ENCODE measurements at places on chromosomes 13 and 19.

GRCh38 chr13:47917022-47917574, 84.0 kb downstream of the SUCLA2 start:
- DNase-seq, result no peak

GRCh38 chr19:34096020-34096915, 76.0 kb upstream of the LSM14A start:
- no peak for DNase-seq

GRCh38 chr19:50207730-50208129, 4.3 kb downstream of the MYH14 start:
- no peak for DNase-seq

DNA sequence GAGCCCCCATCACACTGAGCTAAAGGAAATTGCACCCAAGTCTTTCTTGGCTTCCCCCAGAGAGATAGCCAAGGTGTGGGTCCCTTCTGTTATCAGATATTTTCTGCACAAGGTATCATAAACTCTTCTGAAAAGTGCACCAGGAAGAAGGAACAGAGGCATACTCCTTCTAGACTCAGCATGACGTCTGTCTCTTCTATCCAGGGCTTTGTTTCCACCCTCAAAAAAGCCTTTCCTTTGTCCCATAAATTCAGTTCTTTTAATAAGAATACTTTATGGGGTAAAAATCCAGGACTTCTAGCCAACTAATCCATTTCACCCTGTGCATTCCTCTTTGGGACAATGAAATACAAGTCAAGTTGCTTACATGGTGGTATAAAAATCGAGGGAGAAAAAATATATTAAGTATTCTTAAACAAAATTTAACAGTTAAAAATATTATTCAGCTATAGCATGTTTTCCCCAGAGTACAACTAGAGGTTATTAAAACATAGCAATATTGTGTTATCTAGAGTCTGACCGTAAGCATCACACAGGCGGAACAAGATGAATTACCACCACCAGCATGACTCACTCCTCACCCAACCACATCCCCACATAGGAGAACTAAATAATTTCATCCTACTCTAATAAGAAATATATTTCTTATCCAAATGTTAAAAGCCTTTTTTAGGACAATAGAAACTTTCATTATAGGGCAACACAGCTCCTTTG, 79.9 kb upstream of the GPC6 start:
- DNase-seq, result no peak

DNA sequence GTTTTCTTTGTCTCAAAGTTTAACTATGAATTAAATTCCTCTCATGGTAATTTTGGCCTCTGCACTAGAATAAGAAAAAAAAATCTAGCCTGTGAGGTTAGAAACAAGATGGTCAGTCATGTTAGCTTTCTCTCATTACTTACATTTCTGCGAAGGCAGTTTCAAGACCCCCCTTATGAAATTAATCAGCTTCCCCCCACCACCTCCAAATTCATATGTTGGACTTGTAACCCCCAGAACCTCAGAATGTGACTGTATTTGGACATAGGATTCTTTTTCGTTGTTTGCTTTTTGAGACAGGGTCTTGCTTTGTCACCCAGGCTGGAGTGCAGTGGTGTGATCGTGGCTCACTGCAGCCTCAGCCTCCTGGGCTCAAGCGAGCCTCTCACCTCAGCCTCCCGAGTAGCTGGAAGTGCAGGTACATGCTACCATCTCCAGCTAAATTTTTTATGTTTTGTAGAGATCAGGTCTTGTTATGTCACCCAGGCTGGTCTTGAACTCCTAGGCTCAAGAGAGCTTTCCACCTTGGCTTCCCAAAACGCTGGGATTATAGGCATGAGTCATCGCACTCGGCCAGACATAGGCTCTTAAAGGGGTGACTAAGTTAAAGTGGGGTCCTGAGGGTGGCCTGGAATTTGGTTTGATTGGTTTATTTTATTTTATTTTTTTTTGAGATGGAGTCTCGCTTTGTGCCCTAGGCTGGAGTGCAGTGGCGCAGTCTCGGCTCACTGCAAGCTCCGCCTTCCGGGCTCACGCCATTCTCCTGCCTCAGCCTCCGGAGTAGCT, 1.4 kb downstream of the PLA2G4C start:
- no peak for DNase-seq

DNA sequence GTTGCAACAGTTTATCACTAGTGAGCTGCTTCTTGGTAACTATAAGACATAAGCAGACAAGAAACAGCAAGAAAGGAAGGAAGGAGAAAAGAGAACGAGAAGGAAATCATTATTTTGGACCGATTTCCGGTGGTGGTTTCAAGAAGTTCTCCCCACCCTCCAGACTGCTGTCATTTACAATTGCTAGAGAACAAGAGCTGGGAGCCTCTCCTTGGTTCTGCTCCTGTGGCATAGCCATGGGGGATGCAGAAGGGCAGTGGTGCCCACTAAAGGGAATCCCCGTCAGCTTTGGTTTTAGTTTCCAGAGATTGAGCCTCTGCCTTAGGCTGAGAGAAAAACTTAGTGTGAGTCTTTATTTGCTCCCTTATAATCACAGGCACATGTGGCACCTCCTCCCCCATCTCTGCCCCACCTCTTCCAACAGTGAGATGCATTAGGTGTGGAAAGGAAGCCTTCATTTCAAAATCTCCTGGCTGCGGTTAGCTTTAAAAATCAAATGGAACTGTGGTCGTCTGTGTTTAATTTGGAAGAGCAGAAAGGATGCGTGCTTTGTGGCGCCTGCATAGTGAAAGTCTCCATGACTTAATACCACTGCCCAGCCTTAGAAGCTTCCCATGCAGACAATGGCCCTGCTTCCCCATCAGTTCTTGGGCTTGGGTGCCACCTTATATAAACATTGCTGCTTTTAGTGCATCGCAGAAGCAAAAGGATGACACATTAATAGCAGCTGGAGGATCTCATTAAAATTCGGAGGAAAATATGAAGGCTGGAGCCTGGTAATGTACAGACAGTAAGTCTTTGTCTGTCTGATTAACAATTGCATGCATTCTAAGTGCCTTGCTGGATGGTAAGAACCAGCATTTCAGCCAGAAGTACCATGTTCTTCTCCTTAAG, 25.0 kb downstream of the LRCH1 start:
- no peak for DNase-seq

- DNase-seq, result no peak
These were observed 286.5 kb downstream of the MYO16 start for GRCh38 chr13:108915634-108916512.

GRCh38 chr13:21075011-21075378, 13.6 kb upstream of the LATS2 start:
- DNase-seq, result no peak

DNA sequence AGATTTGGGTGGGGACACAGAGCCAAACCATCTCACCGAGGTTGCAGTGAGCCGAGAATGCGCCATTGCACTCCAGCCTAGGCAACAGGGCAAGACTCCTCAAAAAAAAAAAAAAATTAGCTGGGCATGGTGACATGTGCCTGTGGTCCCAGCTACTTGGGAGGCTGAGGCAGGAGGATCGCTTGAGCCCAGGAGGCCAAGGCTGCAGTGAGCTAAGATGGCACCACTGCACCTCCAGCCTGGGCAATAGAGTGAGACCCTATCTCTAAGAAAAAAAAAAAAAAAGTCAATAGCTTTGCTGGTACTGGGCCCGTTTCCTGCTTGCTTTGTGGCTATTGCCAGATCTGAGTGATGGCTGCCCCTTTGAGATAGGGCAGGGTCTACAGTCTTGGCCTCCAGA, 13.1 kb downstream of the ACP7 start:
- DNase-seq, result no peak

GRCh38 chr13:51437550-51438127, 15.2 kb downstream of the INTS6 start:
- no peak for DNase-seq

- no peak for DNase-seq
These were observed 48.7 kb upstream of the ITM2B start for GRCh38 chr13:48184260-48184659.

GRCh38 chr13:52012512-52012836, 276 bp downstream of the ALG11 start:
- no peak for DNase-seq

- DNase-seq, result no peak
These were observed 28.0 kb upstream of the C1QTNF9 start for GRCh38 chr13:24281188-24282008.

DNA sequence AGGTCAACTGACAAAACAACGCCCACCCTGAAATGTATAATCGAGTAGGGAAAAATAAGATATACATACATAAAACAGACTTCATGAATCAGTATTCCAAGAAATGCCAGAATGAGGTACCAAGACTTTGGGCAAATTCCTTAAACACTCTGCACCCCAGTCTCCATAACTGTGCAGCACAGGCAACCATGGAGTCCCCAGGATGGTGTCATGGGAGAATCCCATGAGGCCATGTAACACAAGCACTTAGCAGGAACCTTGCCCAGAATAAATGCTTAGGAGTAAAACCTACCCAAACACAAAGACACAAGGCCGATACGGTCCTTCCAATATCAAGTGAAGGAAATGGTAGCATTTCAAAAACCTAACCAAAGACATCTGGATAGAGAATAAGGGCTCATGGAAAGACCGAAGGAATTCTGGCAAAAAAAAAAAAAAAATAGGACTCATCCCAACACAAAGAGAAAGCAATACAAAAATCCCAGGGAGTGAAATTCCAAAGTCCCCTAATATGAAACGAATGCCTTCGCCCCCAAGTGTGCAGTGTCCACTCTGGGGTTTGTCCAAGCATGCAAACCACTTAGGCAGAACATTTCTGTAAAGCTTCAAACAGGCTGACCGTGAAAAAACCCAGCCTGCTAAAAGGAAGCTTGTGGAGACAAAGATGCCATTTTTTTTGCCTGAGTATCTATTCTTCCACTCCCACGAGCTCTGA, 11.1 kb downstream of the ZC3H4 start:
- DNase-seq, result no peak

- no peak for DNase-seq
These were observed 33.4 kb downstream of the IPO5 start for GRCh38 chr13:97986835-97987234.

- no peak for DNase-seq
These were observed 29.1 kb downstream of the CEBPG start for GRCh38 chr19:33402421-33403220.

DNA sequence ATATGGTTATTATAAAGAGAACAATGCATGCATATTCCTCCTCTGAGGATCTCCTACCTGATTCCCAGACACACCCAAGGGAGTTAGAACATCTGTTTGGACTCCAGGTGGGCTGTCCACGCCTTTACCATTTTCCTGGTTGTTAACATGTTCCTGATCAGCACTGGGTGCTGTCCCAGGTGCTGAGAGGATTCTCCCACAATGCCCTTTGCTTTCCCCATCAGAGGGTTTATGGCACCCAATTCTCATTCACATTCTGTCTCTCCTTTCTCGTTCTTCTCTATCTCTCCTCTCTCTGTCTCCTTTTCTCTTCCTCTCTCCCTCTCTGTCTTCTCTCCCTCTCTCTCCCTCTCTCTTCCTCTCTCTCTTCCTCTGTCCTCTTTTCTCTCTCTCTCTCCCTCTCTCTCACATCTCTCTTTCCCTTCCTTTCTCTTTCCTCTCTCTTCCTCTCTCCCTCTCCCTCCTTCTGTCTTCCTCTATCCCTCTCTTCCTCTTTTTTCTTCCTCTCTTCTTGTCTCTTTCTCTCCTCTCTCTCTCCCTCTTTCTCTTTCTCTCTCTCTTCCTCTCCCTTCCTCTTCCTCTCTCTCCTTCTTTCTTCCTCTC, 3.3 kb upstream of the RDH13 start:
- DNase-seq, result no peak
